Progenitor cell of endocrine pancreas (in vitro differentiated cells): ENCODE measurements at places on chromosomes 4 and X.

GRCh38 chrX:1502241-1502640, 34.7 kb downstream of the P2RY8 start:
- no peak for DNase-seq

DNA sequence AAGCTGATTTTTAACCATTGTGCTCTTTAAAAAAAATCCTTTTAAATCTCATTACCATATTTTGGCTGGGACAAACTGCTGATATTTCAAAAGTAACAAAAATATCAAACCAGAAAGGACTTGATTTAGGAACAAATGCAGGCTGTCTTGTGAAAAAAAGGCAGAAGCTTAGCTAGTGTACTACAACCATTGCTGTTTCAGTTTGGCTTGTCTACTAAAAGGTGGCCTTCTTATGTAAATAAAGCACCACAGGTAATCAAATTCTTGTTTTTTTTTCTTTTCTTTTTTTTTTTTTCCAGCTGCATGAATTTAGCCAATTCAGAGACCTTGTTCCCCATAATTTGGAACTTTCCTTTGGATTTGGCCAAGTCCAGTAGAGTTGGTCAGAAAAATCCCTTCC, 43.8 kb upstream of the MAGEA8 start:
- DNase-seq: no peak

DNA sequence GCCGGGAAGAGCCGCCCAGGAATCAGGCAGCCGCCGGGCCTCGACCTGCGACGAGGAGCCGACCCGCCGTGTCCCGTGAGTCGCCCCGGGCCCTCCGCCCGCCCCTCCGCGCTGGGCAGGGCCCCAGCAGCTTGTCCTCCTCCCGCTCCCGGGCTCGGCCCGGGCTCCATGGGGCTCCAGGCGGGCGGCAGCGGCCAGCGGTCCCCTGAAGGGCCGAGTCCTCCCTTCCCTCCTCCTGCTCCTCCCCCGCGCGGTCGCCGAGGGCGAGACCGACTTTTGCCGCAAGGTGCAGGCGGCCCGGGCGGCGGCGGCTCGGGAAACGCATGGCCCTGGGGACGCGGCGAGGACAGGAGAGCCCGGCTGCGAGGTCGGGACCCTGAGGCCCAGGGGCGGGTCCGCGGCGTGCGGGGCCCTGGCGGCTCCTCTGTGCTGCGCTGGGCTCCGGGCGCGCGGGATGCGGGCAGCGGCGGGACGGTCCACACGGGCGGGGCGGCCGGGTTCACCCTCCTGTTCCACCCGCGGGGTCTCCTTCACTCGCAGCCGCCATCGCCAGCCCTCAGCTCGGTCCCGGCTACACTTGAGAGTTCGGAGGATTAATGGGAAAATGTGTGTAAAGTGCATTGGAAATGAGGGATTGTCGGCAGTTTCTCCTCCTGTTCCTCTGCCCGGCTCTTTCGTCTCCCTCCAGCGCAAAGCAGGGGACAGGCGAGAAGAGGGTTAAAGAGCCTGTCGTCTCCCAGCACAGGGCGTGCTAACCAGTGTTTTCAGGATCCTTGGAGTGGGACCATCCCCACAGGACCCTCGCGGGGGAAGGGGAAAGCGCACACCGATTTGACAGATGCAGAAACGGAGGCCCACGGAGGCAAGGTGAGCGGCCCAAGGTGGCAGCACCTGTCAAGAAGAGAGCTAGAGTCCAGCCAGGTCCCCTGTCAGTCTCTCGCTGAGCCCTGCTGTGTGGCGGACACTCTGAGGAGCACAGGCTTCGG, 16.6 kb upstream of the ZNF718 start:
- DNase-seq: no peak

GRCh38 chr4:143335979-143336780, 496 bp upstream of the GAB1 start:
- DNase-seq: peak; percentile 73

DNA sequence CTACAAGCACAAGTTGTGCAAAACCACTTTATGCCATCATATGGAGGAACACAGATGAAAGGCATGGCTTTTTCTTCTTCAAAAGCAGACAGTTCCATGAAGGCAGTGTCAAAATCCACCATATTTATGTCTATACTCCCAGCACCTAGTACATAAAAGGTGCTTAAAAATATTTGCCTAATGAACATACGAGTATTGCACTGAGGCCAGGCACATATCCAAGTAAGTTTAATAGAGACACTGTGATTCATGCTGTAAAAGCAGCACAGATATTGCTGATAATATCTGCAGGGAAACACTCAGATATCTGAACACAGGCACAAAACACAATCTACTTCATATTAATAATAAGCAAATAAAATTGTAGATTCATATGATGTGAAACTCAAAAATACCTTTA, 48.1 kb upstream of the CXCL8 start:
- no peak for DNase-seq

DNA sequence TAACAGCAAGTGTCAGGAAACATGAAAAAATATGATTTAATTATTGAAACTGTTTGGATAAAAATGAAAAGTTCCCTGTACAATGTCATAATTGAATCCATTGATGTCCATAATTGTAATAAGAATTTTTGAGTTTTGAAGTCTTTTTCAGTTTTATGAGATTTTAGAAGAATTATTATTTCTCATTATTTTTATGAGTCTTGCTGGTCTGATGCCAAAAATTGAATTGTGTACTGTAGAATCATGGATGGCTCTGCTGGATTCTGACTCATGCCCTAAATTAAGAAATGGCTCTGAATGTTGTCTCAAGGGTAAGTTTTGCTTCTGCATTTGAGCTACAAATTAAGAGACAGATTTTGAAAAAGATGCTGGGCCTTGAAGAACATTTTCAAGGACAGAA, 132.8 kb upstream of the MAP9 start:
- no peak for DNase-seq

GRCh38 chrX:69365349-69365748, 138.8 kb upstream of the NALF2 start:
- no peak for DNase-seq

- DNase-seq: no peak
These were observed 155.6 kb upstream of the PITX2 start for GRCh38 chr4:110778521-110778920.

DNA sequence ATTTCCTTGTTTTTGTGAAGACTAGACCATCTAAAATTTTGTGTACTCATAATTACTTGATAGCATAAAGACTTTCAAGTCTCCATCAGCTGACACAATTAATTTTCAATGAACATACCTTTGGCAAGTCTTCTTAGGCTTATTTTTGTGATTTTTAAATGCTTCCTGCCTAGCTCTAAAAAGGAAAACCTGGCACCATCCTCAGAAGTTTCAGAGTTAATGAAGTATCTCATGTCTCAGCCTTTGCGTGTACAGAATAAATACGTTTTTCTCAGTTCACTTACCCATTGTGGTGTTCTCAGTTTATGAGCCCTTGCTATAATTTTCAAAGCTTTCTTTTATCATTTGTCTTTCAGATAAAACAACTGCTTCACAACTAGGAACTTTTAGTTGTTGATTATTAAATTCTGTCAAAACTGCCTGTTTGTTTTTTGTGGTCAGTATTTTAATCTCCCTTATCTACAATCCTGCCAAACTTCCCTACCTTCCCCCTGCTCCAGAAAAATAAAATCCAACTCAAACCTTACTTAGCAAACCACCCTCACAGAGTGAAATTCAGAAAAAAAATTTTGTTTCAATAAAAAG, 21.6 kb downstream of the ADD1 start:
- no peak for DNase-seq
